ENCODE measurements at places on chromosomes 11 and 22.

DNA sequence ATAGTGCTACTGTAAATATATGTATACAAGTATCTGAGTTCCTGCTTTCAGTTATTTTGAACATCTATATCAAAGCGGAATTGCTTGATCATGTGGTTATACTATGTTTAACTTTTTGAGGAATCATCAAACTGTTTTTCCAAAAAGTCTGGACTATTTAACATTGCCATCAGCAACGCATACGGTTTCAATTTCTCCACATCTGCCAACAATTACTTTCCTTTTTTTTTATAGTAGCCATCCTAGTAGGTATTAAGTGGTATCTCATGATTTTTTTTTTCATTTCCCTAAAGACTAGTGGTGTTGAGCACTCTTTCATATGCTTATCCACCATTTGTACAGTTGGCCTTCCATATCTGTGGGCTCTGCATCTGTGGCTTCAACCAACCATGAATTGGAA, 1.3 kb upstream of the UBE4A start:
- DNase-seq, result no peak

DNA sequence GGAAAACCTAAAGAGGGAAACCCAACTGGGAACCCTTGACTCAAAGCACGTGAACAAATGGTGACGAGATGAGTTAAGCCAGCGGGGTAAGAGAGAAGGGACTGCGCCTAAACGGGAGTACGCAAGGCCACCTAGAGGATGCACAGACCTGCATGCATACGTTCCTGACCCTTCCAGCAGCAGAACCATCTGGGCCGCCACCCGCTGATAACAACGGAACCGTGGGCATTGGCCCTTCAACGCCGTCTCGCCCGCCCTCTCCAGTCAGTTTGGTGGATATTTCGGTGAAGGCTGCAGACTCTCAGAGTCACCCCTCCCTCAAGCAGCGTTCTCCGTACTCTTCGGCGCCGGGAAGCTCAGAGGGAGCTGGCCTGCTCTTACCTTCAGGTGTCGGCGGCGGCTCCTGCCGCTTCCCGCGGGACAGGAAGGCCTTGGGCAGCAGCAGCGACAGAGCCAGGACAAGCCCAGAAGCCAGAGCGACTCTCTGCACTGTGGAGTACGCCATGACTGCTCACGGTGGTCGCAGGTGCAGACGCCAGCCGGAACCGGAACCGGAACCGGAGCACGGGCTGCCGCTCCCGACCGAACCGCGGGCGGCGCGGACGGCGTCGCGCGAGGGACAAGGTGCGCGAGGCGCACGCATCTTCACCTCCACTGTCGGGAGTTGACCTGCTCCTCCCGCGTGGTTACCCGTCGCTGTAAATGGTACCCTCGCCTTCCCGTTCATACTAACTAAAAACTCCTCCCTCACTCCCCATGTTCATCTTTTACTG, at the start of gene RIC3:
Gene RIC3, minus strand, starts transcription at position 541 of the 773 bp plus-strand sequence. Its CDS starts 36 bp downstream, at position 505.
- peak; percentile 57 for DNase-seq

- no peak for DNase-seq
These were observed 3.3 kb upstream of the E2F8 start for GRCh38 chr11:19244084-19244483.

DNA sequence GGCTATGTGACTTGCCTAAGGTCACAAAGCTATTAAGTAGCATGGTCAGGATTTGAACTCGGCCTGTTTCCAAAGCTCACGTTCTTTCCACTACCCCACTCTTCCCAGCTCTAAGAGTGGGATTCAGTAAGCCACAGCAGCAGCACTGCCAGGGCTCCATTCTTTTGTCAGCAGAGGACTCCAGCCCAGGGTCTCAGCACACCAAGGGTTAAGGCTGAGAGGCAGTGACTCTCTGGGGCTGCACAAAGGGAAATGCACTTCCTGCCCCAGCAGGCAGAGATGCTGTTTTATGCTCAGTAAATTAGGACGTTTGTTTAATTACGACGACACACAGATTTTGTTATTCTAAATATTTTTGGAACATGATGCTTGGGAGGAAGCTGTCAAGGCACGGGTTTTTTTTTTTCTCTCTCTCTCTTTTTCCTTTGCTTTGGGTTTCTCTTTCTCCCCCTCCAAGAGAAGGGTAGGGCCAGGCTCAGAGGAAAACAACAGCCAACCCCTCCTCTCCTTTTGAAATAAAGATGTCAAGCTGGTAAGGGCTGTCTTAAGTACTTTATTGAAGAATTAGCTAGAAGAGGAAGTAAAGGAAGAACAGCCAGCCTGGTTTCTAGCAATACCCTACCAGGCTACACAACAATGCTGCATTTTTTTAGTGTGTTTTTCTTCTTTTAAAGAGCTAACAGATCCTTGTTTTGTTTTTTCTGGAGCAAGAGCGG, 2.8 kb downstream of the MYH9 start:
- no peak for DNase-seq

DNA sequence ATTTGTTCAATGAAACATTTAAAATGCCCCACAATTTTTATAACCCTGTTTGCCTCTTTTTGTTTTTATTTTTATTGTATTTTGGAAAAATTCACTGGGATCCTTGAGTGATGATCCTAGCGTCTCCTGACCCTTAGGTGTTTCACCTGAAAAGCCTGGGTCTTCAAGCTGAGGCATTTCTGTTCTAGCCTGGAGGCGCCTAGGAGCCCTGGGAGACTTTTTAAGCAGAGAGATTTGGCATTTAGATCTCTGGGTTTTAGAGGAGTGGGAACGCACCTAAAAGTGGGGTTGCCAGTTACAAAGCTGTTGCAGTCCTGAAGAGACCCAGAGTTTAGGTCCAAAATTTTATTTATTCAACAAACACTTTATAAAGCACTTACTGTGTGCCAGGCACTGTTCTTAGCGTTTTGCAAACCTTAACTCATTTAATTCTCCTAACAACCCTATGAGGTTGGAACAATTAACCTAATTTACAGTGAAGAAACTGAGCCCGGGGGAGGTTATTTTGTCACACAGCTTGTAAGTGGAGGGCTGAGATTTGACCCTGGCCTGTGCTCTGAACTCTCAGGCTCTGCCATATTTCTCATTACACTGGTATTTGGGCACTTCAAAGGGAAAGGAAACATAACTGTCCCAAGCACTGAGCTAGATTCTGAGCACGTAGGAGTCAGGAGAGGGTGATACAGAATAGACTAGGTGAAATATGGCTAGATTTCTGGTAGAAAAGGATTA, 834 bp upstream of the FADS1 start:
- no peak for DNase-seq

DNA sequence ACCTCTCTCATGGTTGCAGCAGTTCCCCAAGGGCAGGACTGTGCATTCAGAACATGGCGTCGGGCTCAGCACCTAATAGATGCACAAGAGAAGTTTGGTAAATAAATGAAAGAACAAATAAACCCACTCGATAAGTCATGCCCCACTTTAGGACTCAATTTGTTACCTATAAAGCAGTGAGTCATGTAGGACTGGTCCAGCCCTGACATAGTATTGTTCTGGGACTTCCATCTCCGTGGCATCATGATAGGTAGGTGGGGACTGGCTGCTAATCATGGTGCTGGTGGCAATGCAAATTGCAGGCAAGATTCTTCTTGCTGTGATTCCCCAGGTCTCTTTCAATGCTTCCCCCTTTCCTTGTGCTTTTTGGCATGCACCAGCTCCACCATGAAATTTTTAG, 118.2 kb upstream of the CSNK2A3 start:
- DNase-seq, result no peak

- DNase-seq, result no peak
These were observed 979 bp downstream of the SMIM38 start for GRCh38 chr11:69156673-69157155.

DNA sequence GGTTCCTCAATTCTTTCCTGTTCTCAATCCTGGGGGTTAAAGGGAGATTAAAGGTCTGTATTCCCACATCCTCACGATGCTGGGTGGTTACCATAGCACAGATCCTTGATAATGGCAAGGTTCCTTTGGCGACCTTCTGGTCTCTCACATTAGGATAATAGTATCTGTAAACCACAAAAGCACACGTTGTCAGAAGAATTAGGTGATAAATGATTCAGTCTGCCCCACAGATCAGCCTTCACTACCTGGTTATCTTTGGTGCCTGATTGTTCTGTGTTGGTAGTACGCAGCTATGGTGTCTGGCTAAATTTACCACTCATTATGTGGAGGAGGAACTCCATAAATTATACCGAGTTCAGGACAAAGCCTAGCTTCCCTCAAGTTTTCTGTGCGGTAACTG, 78.4 kb downstream of the C2CD3 start:
- DNase-seq, result no peak

DNA sequence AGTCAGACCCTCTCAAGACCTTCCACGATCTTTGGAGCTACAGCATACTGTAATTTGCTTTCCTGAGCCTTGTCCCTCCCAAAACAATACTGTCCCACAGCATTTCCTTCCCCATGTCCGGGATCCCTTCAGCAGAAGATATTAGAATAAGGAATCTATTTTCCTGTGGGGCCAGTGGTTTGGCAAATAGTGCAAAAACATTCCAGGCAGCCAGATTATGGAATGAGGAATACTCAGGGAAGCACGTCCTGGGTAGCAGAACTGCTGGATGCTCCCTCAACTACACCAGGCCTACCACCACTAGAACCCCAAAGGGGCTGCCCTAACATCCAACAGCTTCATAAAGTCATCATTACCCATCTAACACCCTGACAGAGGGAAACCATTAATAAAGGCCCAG, 61.5 kb downstream of the AAMDC start:
- DNase-seq, result no peak

DNA sequence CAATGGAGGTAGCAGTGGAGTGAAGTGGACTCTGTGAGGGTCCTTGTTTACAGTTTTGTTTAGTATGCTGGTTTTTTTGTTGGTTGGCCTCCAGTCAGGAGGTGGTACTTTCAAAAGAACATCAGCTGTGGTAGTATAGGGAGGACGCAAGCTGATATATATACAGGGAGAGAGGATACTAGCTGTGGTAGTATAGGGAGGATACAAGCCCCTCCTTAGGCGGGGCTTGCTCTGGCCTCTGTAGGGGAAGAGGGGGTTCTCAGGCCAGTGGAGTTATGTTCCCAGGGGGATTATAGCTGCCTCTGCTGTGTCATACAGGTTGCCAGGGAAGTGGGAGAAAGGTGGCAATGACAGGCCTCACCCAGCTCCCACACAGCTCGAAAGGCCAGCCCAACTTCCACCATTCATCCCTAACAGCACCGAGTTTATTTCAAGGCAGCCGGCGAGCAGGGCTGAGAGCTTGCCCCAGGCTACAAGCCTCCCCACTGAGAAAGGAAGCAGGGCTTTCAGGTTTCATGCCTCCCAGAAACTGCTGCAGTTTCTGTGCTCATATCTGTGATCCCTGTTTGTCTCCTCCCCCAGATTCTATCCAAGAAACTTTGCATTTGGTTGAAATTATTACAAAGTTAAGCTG, 10.4 kb downstream of the OR52E6 start:
- no peak for DNase-seq

DNA sequence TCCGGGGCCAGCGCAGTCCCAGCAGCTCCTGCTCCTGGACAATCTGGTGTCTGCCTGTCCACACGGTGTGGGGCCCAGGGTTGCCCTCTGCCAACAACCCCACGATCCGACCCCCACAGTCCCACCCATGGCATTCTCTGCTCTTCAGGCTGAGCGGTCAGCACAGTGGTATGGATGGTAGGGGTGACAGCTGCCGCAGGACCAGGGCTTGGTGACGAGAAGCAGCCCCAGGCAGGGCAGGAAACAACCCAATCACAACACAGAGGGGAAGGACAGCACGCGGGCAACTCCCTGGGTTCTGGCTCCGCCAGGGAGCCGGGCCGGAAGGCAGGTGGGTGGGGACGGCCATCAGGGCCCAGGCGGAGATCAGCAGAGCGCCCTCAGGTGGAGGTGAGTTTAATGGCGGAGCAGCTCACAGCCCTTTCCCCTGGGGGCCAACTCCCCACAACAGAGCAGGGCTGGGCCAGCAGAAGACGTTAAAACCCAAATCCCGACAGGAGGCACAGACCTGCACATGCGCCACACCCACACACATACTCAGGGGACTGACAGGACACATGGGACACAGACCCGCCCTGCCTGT, 5.3 kb upstream of the CHADL start:
- DNase-seq, result no peak

GRCh38 chr22:47343611-47344010, 581.2 kb downstream of the TBC1D22A start:
- no peak for DNase-seq

All from caudate nucleus (tissue), 63 donors.